Hippocampal formation (tissue), 2 donors: ENCODE measurements at places on chromosomes 2 and 18.

- no peak for DNase-seq
Measured at GRCh38 chr2:64237266-64237665, 93.0 kb upstream of the PELI1 start.

- DNase-seq, result no peak
Measured at GRCh38 chr2:143807192-143807591, 678.0 kb downstream of the ARHGAP15 start.

DNA sequence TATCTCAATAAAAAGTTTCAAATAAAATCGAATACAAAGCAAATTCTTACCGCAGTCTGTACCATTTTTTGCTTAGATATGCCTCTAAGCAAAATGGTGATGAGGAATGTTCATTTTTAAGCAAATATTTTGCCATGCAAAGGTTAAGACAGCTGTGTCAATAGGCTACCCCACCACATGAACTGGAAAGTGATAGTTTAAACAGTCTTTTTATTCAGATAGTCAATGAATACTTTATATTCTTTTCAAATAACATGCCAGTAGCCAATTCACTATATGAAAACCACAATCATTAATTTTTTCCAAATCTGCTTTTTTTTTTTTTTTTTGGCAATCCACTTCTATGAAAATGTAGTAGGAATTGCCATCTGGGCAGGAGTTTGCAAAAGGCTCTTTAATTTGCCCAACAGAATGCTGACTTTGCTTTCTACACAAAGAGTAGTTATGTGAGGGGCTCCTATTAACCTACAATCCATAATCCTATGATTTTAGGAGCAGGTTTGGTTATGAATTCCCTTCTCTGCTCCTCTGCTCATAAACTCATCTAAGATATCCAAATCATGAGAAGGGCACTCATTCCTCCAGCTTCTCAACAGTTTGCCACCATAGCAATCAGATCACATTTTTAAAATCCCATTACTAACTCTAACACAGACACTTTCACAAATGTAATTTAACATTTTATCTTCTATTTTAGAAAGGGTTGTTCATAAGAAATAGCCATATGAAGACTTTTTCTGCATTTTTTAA is 69.2 kb downstream of the SLC40A1 start:
- DNase-seq, result no peak

- DNase-seq, result no peak
Measured at GRCh38 chr2:67994716-67995115, 68.1 kb downstream of the C1D start.

DNA sequence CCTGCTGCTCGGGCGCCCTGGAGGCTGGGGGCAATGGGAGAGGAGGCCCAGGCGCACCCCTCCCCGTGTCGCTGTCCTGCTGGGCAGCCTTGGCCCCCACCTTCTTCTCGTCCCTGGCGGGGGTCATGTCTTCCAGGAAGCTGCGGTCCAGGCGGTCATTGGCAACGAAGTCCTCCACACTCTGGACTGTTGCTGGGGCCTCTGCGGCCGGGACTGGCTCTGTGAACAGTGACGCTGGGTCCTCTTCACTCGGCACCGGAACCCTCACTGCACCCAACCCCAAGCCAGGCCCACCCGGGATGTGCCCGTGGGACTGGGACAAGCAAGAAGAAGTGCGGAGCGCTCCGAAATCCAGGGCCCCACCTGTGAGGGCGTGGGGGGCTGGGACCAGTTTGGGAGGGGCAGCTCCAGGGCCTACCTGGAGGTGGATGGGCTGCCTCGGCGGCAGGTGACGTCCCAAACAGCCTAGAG is 308.0 kb downstream of the CCDC74A start:
- DNase-seq, result no peak

DNA sequence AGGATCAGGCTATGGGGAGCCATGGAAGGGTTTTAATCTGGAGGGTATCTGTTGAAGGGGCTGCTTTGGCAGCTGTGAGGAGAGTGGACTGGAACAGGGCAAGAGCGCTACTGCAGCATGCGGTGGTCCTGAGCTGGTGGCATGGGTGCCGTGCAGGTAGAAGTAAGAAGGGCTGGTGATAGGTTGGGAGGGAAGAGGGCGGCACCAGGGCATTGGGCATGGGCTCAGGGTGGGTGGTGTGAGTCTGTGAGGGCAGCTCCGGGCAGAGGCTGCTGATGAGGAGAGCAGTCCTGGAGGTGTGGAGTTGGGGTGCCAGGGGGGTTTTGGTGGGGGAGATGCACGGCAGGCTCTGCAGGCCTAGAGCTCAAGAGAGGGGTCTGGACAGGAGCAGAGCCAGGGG is 2.1 kb downstream of the ACTG2 start:
- DNase-seq, result no peak

- DNase-seq, result no peak
Measured at GRCh38 chr2:68741238-68741637, 6.6 kb downstream of the ARHGAP25 start.

DNA sequence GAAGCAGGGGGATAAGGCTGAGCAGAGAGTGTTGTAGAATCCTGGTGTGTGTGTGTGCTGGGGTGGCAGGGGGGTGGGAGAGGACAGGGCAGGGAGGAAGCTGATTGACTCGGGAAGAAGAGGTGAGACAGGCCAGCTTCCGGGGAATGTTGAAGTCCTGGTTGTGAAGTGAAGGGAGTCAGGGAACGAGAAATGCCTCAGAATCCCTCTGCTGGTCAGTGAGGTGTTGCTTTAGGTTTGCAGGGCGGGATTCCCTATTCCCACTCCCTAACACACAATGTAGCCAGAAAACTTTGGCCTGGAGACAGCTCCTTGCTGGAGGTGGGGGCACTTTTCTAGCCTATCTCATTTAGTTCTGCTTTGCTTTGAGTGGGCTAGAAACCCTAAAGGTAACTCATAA is 265.1 kb downstream of the HAUS1 start:
- no peak for DNase-seq

DNA sequence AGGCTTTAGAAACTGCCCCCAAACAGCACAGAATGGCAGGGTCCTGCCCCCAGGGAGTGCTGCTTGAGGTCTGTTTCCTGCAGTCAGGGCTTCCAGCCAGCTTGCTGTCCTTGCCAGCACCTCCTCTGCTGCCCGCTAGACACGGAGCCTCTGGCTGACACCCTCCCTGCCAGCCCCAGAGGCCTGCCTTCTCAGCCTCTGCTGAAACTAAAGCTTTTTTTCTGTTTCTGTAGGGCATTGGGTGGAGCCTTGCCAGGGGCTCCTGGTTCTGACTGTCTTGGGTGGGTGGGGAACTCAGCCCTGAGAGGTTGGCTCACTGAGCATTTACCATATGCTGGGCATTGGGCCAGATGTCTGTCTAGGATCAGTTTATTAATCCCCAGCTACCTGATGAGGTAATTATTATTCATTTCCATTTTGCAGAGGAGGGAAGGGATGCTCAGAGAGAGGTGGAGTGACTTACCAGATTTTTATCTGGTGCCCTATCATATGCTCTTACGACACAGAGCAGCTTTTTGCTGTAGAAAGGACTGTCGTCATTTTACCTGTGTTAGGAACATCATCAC is 35.4 kb downstream of the INPP4A start:
- DNase-seq, result no peak

GRCh38 chr2:12412898-12413305 is 303.8 kb upstream of the TRIB2 start:
- no peak for DNase-seq

GRCh38 chr2:101930019-101930418 is 61.7 kb upstream of the IL1R2 start:
- no peak for DNase-seq

DNA sequence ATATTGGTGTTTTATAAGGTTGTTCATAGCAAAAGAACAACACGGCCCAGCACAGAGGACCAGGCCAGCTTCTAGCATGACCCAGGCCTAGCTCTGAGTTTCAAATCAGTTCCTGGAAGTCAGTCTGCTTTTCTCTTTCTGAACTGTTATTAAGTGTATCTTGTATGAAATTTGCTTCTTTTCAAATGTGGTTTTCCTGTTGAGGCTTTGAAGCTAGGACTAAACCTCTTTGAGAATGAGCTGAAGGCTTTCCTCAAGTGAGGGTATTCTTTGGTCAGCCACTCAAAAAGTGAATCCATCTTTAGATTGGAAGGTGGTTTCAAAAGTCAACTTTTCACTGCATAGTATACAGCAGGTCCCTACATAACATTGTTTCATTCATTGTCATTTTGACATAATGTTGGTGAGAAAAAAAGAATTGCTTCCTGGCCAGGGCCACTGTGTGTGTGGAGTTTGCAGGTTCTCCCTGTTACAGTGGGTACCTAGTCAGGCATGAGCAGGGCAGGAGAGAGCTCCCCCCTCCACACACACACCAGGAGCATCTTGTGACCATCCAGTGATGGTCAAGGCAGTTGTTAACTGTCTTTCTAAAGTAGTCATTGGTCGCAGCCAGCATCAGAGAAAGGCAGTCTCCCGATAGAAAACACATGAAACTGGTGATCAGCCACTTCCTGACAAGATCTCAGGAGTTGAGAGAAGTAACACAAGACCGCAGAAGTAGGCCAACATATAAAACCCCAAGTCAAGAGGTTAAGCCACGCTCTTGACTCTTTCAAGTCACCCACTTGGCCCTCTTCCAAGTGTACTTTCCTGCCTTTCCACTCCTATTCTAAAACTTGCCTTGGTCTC is 6.7 kb upstream of the ACAA2 start:
- DNase-seq, result no peak

- DNase-seq, result no peak
Measured at GRCh38 chr2:237218756-237219155, 133.1 kb downstream of the COPS8 start.

DNA sequence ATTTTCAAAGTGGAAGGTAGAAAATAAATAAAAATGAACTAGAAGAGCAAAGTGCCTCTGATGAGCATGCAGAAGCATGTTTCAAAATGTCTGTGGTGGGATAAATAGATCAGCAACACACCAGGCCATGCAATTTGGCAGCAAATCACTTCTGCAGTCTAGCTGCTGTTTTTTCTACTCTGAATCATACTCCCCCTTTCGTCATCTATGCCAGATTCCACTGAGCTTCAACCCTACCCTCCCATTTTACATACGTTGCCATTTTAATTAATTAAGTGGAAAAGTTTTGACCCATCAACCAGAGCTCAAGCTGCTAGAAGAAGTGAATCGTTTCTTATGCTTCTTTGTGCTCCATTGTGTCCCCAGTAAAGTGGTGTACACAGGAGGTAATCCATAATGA is 79.3 kb downstream of the NRXN1 start:
- no peak for DNase-seq

- DNase-seq, result peak; percentile 44
Measured at GRCh38 chr2:46878886-46879285, 36.7 kb downstream of the MCFD2 start.

GRCh38 chr2:207041279-207041678 is 102.0 kb downstream of the CPO start:
- DNase-seq, result no peak

DNA sequence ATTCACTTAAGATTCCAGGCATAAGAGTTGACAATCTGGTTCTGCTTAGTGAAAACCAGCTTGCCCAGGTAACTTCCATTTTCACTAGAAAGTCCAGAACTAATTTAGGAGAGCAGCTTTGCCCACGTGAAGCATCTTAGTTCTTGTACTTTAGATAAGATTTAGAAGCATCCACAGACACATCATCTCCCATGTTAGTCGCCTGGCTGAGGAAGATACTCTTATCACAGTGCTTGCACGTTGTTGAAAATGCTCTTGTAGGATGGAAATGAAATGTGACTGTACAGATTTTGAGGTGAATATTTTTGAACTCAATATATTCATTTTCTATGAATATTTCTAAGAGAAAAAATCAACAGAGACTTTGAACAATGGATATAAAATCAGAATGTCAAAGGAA is 159.7 kb downstream of the SOCS6 start:
- no peak for DNase-seq

- no peak for DNase-seq
Measured at GRCh38 chr18:1846640-1847039, 724.7 kb downstream of the METTL4 start.

DNA sequence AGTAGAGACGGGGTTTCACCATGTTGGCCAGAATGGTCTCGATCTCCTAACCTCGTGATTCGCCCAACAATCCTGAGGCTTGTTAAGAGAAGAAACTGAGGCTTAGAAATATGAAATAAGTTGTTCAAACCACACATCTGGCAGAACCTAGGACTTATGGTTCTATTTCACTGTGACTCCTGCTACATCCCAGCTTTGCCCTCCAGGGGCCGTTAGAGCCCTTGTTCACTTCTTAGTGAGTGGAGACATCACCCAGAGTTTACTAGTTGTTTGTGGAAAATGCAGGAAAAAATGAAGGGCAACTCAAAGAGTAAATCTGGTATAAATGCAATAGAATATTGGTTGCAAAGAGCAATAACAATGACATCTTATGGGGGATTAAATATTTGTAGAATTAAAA is 43.9 kb downstream of the MARCHF4 start:
- no peak for DNase-seq

DNA sequence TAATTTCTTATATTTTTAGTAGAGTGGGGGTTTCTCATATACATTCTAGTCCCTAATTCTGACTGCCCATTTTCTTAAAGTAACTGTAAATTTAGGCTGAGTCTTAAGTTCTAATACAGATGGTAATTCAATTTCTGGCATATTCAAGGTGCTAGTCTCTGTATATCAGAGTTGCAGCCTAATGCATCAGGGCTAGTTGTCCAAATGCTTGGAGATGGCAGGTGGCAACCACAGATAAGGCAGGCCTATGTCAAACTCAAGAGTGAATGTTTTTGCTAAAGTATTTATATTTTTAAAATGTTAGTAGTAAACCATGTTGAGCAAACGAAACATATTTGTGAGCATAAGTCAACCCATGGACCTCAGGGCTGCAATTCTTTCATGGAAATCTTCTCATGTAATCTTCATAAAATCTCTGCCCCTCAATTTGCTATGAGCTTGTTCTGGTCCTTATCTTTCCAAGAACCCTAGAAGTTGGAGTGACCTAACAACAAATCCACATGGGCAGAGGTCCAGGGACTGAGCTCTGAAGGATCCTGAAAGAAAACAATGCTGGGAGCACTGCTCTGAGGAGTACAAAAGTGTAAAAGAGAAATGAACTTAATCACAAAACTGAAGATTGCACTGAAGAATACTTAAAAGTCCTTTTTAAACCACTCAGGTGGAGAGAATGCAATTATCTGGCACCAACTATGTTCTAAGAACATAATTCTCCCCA is 27.3 kb upstream of the DSC2 start:
- no peak for DNase-seq

DNA sequence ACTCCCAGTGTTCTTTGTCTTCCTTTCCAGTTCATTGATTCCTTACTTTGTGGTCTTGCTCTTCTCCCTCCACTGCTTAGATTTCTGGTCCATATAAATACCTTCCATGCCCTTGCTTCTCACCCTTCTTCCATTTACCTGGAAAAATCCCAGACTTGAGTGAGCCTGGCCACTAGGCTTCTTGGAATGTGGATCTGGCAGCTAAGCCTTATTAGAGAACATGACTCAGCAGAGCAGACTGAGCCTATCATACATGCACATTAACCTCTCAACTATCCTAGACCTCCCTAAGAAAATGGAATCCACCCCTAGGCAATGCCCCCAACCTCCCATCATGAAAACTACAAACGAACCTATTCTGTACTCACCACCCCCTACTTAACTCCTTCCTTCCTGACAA is 127.7 kb downstream of the RHBDD1 start:
- DNase-seq, result no peak

- no peak for DNase-seq
Measured at GRCh38 chr18:36608107-36608506, 220.7 kb downstream of the TPGS2 start.

- no peak for DNase-seq
Measured at GRCh38 chr2:111117598-111118480, 2.9 kb upstream of the BCL2L11 start.
